ENCODE measurements at places on chromosomes 2 and 18.

DNA sequence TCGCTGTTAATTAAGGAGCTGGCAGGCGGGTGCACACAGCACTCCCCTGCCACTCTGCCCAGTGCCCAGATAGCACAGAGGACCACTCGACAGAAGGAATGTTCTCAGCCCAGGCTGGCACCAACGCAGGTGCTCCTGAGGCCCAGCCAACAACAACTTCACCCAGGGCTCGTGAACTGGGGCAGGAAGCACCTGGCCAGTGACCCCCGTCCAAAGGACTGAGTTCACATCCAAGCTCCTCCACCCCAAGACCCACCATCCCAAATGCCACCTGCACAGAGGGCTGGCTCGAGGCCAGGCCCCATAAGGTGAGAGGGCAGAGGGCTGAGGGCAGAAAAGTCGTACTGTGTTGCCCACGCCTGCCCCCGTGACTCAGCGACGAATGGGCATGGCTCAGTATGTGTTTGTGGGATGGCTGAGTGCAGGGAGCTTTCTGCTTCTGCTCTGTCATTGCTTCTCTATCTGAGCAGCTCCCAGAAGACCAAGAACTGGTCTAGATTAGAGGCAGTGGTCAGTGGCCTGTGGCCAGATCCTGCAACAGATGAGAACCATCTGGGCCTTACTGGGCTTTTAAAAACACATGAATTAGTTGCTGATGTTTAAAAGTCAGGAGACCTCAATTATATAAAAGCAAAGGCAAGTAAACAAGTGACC, 68.4 kb downstream of the POLR1A start:
- peak; percentile 19 for DNase-seq

DNA sequence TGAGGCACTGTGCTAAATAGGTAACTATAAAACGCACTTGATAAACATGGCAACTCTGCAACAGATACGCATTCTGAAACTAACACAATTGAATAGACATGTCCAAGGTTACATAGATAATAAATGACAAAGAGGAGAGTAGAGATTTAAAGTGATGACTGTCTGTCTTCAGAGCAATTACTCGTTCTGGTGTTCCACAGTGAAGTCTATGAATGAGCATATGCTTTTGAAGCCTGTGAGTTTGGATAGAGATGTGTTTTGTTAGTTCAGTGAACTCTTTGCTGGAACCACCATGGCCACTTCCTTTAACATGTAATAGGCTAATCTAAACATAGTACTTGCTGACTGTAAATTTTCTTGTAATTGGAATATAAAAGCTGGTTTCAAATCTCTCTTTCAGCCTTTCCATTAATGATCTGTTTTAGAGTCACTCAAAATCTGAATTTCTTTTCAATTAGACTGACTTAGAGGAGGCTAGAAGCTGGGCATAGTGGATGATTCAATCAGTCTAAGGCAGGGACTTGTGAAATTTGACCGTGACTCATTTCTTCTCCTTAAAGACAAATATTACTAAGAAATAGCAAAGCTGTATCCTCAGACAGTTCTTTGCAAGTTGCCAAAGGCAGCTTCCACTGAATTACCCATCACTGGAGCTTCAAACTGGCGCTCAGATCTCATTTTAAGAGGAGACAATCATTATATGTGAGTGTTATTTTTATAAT, 1130.1 kb upstream of the CELF4 start:
- DNase-seq: no peak

- DNase-seq: no peak
Measured at GRCh38 chr2:236342951-236343350, 78.7 kb upstream of the ASB18 start.

- DNase-seq: no peak
Measured at GRCh38 chr2:227442639-227443038, 29.3 kb upstream of the AGFG1 start.

GRCh38 chr2:63189026-63189425, 138.4 kb downstream of the OTX1 start:
- DNase-seq: peak; percentile 60

DNA sequence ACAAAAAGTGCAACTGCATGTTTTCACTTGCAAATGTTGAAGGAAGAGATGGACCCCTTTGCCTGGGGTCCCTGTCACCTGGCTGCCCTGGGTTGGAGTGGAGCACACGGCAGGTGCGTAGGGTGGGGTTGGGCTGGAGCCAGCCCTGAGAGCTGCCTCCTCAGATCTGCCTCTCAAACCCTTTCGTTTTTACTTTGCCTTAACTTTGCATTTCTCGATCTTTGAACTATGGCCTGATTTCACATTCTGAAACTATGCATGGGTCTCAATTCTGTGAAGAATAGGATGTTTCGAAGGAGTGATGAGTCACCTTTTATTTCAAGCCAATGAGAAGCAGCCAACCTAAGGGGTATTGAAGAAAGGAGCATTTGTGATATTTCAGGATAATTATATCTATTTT, 132.8 kb downstream of the ACOXL start:
- DNase-seq: no peak

GRCh38 chr18:24914685-24915084, 437.3 kb downstream of the ZNF521 start:
- no peak for DNase-seq

GRCh38 chr2:206531996-206532543, 88.7 kb downstream of the ADAM23 start:
- DNase-seq: peak; percentile 74

DNA sequence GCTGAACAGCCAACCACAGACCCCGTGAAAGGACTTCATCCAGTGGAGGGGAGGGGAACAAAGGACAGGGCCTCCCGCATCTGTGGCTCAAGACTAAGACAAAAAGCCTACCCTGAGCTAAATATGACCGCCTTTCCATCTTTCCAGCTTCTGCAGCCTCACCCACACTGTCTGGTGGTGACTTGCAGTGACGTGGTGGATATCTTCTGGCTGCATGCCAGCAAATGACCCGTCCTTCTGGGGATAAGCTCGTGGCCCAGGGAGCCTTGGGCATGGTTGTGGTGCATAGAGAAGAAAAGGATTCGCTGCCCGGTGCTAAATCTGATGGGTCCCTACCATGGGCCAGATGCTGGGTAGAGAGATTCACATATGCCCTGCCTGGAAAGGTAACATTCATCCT, 8.7 kb upstream of the NGEF start:
- DNase-seq: no peak

GRCh38 chr2:200482194-200482593, 27.7 kb downstream of the KCTD18 start:
- DNase-seq: no peak

- DNase-seq: peak; percentile 76
Measured at GRCh38 chr2:207939342-207940108, 85.8 kb downstream of the PLEKHM3 start.

Measured in NCI-H2171 treated with DMSO at 0.1 percent for 48 hours (cell line).